Hair follicle dermal papilla cell (primary cell): ENCODE measurements at places on chromosomes 4 and X. TPM values are rescaled to one million over a fixed set of nuclear protein-coding genes. Genes with fewer than 3 reads are reported as not detected.

Gene PLAC8
- 0.12 and 1.1 TPM in 2 replicates for total RNA-seq

Gene AMTN
- not detected in 2 replicates for total RNA-seq

Gene ERCC6L
- total RNA-seq = 0.24 and 0.32 TPM in 2 replicates

Gene LRRC66
- 0.36 and 0.49 TPM in 2 replicates for total RNA-seq

Gene VCX3B
- total RNA-seq = not detected in 2 replicates

Gene DSPP
- total RNA-seq = not detected in 2 replicates

Gene FAM9B
- not detected in 2 replicates for total RNA-seq

Gene AGTR2
- not detected in 2 replicates for total RNA-seq

Gene ADRA2C
- 0.49 TPM in 2 replicates for total RNA-seq
